RPMI8226 (cell line): ENCODE measurements at places on chromosomes 2 and 18.

DNA sequence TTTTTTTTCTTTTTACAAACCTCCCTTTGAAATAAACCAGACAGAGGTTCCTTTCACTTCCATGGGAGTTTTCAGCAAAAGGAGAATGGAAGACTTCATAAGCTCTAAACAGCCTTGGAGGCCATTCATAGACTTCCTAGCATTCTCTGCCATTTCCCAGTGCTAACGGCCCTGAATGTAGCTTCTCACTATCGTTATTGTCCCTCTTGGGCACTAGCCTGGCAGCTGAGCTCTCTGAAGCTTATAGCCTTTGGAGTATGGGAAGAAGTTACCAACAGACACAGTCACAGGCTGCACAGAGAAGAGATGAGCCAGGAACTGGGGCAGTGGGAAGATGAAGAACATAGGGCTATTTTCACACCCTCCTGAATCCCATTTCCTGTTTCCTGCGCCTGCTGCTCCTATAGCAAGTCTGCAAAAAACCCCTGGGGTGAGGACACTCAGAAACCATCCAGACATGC is 29.1 kb upstream of the EPC2 start:
- DNase-seq = no peak

DNA sequence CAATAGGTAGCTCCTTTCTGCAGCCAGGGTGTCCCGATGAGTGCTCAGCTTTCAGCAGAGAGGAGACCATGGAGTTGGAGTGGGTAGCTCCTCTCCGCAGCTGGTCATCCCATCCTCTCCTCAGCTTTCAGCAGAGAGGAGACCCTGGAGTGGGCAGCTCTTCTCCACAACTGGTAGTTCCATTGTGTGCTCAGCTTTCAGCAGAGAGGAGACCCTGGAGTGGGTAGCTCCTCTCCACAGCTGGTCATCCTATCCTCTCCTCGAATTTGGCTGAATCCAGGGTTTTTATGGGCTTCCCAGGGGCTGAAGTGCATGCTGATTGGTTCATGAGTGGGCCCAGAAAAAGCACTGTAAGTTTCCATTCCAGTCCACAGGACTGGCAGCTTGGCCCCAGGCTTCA is 75.2 kb downstream of the NCOA1 start:
- no peak for DNase-seq

DNA sequence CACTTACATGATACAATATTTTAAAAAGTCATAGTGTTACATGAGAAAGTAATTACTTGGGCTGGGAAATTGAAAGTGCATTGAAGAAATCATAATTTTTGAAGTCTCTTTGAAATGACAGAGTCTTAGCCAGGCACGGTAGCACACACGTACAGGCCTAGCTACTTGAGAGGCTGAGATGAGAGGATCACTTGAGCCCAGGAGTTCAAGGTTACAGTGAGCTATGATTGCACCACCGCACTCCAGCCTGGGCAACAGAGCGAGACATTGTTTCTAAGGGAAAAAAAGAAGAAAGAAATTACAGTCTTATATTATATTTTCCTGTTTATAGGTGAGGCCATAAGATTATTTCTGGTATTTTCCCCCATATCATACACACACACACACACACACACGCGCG is 9.2 kb upstream of the IAH1 start:
- DNase-seq = no peak

GRCh38 chr2:26466662-26467310 is 11.1 kb downstream of the OTOF start:
- DNase-seq = no peak

GRCh38 chr2:165440367-165440766 is 29.1 kb upstream of the CSRNP3 start:
- no peak for DNase-seq

- no peak for DNase-seq
These were observed 24.6 kb downstream of the INSIG2 start for GRCh38 chr2:118112771-118113334.

DNA sequence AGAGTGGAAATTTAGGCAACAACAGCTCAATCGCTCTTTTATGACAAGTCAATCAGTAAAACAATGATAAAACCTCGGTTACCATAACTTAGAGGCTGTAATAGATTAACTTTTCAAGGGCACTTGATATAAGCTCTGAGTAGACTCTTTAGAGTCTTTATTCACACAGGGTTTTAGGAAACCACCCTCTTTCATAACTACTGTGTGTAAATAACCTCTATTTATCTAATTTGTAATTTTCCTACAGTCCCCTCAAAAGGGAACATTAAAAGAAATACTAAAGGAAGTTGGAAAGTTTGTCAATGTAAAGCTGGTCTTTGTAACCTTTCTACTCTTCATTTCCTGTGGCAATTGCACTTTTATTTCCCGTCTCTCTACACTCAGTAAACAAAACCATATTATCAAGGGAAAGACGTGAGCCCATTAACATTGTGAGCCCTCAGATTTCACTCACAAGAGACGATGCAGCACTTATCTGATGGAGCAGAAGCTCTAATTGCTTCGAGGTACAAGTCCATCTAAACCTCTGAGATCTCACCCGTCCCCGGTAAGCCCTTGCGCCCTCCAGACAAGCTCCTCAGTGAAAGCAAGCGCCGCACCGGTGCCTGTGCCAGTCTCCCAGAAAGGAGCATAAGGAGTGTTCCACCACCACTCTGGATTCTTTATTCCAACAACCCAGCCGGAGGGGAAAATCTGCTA is 1.1 kb upstream of the HOXD1 start:
- no peak for DNase-seq

- peak; percentile 65 for DNase-seq
These were observed 94.7 kb upstream of the L3MBTL4 start for GRCh38 chr18:6509417-6509816.

DNA sequence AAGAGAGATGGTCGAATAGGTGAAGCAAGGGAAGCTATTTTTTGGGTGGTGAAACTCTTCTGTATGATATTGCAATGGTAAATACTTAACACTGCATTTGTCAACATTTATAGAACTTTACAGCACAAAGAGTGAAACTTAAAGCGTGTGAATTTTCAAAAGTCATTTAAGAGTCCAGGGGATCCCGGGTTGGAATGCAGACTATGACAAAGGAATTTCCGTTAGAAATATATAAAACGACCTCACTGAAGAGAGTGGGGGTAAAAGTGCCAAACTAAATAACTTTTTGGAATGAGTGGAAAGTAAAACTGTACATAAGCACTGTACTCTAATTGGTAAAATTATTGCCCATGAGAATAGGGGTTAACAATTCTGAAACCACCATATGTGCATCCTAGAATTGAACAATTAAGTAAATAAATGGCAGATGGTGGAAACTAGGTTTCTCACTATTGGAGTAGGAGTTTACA is 191.0 kb upstream of the FN1 start:
- DNase-seq = no peak

- DNase-seq = no peak
These were observed 331.6 kb downstream of the TXNL1 start for GRCh38 chr18:56306797-56307196.

DNA sequence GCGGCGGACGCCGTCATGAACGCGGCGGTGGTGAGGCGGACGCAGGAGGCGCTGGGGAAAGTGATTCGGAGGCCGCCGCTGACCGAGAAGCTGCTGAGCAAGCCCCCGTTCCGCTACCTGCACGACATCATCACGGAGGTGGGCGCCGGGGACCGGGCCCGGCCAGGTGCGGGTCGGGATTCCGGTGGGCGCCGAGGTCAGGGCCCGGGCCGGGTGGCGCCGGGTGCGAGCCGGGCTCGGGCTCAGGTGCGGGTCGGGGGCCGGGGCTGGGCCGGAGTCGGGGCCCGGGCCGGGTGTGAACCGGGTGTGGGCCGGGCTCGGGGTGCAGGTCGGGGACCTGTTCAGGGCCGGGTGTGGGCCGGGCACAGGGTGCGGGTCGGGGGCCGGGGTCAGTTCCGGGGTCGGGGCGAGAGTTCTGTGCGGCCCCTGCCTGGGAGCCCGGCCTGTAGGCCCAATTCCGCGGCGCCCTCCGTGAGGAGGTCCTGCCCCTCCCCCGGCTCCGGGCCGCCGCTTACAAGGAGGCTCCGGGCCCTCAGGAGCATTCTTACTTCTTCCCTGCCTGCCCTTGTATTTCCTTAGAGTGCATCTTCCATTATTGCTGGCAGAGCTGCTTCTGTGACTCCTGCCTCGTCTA is 447 bp downstream of the TRAF3IP1 start:
- DNase-seq = no peak

GRCh38 chr18:11749305-11749704 is 60.2 kb downstream of the GNAL start:
- no peak for DNase-seq

GRCh38 chr2:715854-716560 is 38.8 kb upstream of the TMEM18 start:
- no peak for DNase-seq

DNA sequence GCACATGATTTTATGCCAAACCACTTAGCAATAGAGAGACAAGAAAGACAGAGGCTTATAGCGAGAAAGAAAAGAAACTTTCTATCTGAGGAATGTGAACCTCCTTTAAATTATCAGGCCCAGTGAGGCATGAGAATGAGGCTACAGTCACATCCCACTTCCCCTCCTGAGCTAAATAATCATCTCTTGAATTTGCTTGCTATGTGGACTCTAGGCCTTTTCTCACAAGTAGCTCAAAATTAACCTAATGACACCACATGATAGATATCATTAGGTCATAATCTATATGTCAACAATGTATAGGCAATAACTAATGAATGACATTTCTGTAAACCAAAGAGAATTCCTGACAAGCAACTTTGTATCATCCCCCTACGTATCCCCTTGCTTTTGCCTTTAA is 301.5 kb upstream of the MGAT5 start:
- DNase-seq = no peak

GRCh38 chr2:226793646-226794045 is 6.0 kb downstream of the IRS1 start:
- no peak for DNase-seq

GRCh38 chr2:30756051-30756719 is 51.1 kb downstream of the CAPN13 start:
- DNase-seq = no peak

DNA sequence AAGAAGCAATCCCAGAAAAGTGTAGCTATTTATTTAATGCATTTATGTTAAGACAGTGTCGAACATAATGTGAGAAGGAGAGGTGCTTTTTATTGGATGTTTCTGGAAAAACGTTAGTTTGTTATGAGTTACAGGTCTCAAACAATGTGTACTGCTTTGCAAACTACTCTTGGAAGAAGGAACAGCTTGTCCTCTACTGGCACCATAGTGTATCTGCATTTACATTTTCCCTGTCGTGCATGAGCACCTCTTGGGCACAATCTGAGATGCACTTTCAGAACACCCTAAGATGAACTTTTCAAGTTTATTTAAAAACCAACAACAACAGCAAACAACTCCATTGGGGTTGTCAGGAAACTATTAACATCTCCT is 22.8 kb downstream of the CCNYL1 start:
- peak; percentile 18 for DNase-seq

DNA sequence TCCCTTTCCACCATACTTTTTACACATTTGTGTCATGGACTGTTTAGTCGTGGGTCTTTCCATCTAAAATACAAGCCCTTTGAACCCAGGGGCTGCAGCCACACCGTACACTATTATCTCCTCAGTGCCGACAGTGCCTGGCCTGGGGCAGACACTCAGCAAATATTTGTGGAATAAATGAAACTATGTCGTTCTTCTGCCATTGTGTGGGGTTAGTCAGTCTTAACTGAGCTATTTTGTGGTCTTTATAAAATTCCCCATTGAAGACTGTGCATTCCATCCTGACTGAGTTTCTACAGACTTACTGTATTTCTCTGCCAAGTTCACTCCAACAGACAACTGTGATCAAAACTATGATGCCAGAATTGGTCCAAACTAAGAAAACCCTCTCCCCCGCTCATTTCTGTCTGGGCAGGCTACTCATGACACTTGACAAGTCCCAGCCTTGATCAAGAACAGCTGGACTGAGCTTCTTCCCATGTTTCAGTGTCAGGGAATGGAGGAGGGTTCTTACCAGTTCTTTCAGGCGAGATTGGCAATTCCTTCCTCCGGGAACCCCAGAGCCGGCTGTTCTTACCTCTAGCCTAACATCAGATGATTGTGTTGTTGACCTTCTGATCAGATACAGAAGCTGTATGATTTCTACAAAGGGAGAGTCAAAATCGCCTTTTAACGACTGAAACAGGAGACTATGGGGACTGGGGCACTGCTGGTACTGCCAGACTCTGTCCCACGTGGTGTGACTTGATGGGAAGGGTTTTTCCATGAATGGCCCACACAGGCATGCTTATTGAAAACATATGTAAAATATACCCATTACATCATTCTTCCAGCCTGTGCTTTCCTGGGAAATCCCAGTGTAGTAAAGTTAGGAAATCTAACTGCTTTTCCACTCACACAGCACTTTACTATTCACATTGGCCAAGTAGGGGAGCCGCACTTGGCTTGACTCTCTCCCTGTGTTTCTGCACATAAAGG is 77.4 kb upstream of the NPAS2 start:
- DNase-seq = no peak

DNA sequence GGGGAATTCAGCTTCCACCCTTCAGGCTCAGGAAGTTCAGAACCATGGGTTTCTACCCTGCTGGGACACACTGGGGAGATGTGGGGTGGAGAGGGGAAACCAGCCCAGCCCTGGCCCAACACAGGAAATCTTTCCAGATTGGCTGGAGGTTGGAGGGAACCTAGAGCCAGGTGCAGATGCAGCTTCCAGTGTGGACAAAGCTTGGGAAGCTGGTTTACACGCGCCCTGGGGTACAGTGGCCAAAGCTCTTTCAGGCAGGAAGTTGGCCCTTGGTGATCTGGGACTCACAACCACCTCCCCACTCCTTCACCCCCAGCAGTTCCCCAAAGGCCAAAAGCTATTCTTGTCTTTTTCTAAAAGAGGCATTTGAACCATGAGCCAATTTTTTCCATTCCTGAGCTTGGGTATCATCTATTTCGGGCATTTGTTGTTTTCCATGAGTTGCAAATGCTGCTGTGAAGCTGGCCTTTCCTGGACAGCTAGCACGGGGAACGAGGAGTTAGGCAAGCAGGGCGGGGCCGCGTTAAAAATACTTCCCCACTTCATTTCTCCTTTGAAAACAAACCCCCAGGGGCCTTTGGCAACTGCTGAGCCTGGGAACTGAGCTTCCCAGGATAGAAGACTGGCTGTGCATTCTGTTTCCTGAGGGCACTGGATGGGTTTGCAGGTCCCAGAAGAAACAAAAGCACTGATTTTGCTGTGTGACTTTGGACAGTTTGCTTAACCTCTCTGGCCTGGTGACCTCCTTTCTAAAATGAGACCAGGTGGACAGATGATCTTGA is 3.1 kb upstream of the ARID5A start:
- no peak for DNase-seq

GRCh38 chr2:86416146-86416545 is 25.0 kb upstream of the KDM3A start:
- no peak for DNase-seq
